ENCODE measurements at places on chromosomes 12 and 14.

GRCh38 chr12:40963751-40964150, 224.4 kb upstream of the PDZRN4 start:
- no peak for DNase-seq

DNA sequence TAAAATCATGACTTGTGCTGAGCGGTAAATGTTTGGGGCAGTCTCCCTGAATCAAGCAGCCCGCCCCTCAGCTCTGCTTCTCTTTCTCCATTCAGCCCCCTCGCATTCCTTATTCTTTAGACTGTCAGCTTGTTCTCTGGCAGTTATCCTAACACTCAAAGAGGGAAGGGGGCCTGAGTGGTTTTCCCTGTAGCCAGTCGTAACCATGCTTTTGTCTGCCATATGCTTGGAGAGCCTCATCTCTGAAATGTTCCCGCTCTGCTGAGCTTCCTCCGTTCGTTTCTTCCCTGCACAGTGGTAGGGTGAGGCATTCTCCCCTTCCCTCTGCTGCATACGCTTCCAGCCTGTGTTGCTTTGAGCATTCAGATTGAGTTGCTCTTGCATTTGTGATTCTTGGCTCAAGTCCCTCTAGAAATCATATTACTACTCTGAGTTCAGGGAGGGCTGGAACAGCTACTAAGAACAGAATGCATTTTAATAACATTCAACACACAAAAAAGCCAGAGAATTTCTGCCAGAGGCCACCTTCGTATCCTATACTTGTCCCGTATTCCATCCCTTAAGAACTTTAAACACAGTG, 119.7 kb downstream of the FBXL14 start:
- DNase-seq = no peak

DNA sequence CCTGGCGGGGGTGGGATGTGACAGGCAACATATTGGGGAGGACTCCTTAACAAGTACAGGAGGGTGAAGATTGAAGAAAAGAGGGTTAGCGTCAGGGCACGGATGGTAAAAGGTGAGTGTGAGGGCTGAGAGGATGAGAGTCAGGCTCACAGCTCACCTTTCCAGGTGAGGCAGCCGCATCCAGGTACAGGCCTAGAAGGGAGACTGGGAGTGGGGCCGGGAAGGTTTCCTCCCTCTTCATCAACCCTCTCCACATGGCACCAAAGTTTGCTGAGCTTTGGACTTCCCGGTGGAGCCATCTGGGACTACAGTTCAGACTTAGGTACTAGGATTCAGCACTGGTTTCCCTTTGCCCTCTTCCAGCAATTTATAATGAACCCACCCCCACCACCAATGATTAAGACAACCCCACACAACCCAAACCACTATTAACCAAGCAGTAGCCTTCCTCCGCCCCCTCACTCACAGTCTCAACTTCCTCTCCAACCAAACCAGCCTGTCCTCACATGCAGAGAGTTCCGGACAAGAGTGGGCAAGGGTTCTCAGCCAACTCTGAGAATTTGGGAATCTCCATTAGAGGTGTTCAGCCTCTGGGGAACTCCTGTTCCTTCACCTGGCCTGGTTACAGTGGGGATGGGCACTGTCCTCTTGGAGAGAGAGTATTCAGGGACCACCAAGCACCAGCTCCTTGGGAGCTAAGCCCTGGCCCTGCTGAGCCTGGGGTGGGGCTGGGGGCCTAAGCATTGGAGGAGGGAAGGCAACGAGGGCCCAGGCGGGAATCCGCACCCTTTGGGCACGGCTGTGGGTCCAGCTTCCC, 2.4 kb upstream of the HOXC4 start:
- DNase-seq = no peak

DNA sequence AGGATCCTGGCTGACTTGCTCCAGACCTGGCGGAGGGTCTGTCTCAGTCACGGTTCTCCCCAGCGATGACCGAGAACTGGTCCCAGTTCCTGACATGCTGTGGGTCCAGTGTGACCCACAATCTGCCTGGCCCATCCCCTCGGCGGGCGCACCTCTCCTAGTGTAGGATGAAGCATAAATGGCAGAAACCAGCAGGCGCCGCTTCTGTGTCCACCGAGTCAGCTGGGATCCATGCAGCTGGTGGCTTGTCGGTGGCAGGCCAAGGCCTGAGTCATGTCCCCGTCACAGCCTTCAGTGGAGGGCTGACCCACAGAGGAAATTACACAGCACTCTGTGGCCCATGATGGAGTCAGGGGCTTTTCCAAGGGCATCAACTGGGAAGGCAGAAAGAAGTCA, 38.5 kb downstream of the NFKBIA start:
- DNase-seq = no peak

- no peak for DNase-seq
These were observed 38.3 kb upstream of the FRMD6 start for GRCh38 chr14:51613416-51613815.
